Hair follicular keratinocyte (primary cell): ENCODE measurements at places on chromosomes 5 and 9. TPM values are rescaled to one million over a fixed set of nuclear protein-coding genes. Genes with fewer than 3 reads are reported as not detected.

Gene TRIM36
- total RNA-seq, result 1.7 and 3.7 TPM in 2 replicates

Gene CCDC183
- total RNA-seq, result 1.3 TPM in 1 of 2 replicates, not detected in the other

Gene NUTM2F
- total RNA-seq, result not detected in 2 replicates

Gene RFK
- total RNA-seq, result 19.3 and 31.7 TPM in 2 replicates

Gene HAVCR2
- not detected in 2 replicates for total RNA-seq

Gene SERF1A
- total RNA-seq, result 12.0 and 12.3 TPM in 2 replicates

Gene SPINK4
- total RNA-seq, result not detected in 2 replicates

Gene FBP2
- total RNA-seq, result not detected in 2 replicates

Gene TUSC1
- 20.3 and 29.2 TPM in 2 replicates for total RNA-seq

Gene IQGAP2
- not detected in 2 replicates for total RNA-seq

Gene CARTPT
- total RNA-seq, result not detected in 2 replicates

Gene CCL21
- total RNA-seq, result 0.31 TPM in 1 of 2 replicates, not detected in the other

Gene BTNL8
- not detected in 2 replicates for total RNA-seq

Gene P4HA2
- total RNA-seq, result 70.4 and 112 TPM in 2 replicates

Gene TIMD4
- total RNA-seq, result not detected in 2 replicates

Gene MTMR12
- 14.0 and 20.5 TPM in 2 replicates for total RNA-seq

Gene LRRTM2
- 0.42 TPM in 1 of 2 replicates, not detected in the other for total RNA-seq

Gene CCL28
- total RNA-seq, result 1.3 and 1.7 TPM in 2 replicates

Gene TAF11L9
- total RNA-seq, result not detected in 2 replicates

Gene MORN5
- total RNA-seq, result not detected in 2 replicates

Gene SLC1A3
- total RNA-seq, result 10.5 and 12.2 TPM in 2 replicates

Gene DRD1
- total RNA-seq, result not detected in 2 replicates

Gene IFNK
- total RNA-seq, result 2.2 and 4.3 TPM in 2 replicates

Gene AIF1L
- total RNA-seq, result 0.55 and 1.9 TPM in 2 replicates

Gene ENTREP1
- total RNA-seq, result 0.08 and 0.19 TPM in 2 replicates

Gene PTGES2
- total RNA-seq, result 60.0 and 75.4 TPM in 2 replicates

Gene CER1
- total RNA-seq, result not detected in 2 replicates

Gene PCDHB8
- not detected in 2 replicates for total RNA-seq

Gene SELENOP
- total RNA-seq, result 16.9 and 17.4 TPM in 2 replicates

Gene RETREG1
- 0.47 and 0.80 TPM in 2 replicates for total RNA-seq

Gene ABLIM3
- 5.5 and 7.2 TPM in 2 replicates for total RNA-seq

Gene RAB3C
- total RNA-seq, result not detected in 2 replicates

Gene ADAMTSL2
- total RNA-seq, result not detected in 2 replicates

Gene KDM3B
- 25.9 and 26.1 TPM in 2 replicates for total RNA-seq

Gene CTXN3
- not detected in 2 replicates for total RNA-seq

Gene KIF4B
- not detected in 2 replicates for total RNA-seq

Gene PAPPA
- 0.78 and 1.3 TPM in 2 replicates for total RNA-seq

Gene ELOVL7
- 8.1 and 13.5 TPM in 2 replicates for total RNA-seq

Gene KCTD16
- 0.04 TPM in 1 of 2 replicates, not detected in the other for total RNA-seq

Gene BRD8
- total RNA-seq, result 10.9 and 19.0 TPM in 2 replicates

Gene LCN9
- not detected in 2 replicates for total RNA-seq

Gene GLRA1
- total RNA-seq, result not detected in 2 replicates

Gene BASP1
- 154 and 155 TPM in 2 replicates for total RNA-seq

Gene KIAA0825
- total RNA-seq, result 1.4 and 1.6 TPM in 2 replicates

Gene KIF27
- total RNA-seq, result 1.4 and 2.3 TPM in 2 replicates

Gene NDUFA8
- 49.7 and 70.2 TPM in 2 replicates for total RNA-seq

Gene SPINK7
- 0.47 TPM in 1 of 2 replicates, not detected in the other for total RNA-seq

Gene NPR3
- total RNA-seq, result 0.08 and 0.15 TPM in 2 replicates

Gene HTR1A
- total RNA-seq, result not detected in 2 replicates

Gene EXOSC2
- 22.0 and 42.1 TPM in 2 replicates for total RNA-seq

Gene FYB1
- 0.08 and 0.80 TPM in 2 replicates for total RNA-seq
